Stimulated activated CD8-positive, alpha-beta memory T cell treated with anti-CD3 and anti-CD28 coated beads, Interleukin-2, amount 100 ng/mL, for 48 hours (primary cell): ENCODE measurements at places on chromosomes 12 and 14.

DNA sequence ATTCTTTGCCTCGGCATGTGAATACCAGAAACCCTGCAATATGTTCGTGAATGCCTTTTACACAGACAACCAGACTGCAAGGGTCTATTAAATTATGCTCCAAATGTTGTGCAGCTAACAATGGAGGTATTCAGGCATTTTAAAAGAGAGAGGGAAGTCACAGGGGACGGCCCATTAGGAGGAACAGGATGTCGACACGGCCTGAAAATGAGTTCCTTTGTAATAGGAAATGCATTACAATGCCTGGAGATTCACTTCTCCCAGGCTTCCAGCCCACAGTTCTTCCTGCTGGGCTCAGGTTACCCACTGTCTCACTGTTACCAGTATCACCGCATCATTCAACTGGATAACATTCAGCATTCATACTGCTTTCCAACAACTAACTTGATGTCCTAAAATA lies 2.5 kb downstream of the DUSP6 start:
- DNase-seq: no peak

DNA sequence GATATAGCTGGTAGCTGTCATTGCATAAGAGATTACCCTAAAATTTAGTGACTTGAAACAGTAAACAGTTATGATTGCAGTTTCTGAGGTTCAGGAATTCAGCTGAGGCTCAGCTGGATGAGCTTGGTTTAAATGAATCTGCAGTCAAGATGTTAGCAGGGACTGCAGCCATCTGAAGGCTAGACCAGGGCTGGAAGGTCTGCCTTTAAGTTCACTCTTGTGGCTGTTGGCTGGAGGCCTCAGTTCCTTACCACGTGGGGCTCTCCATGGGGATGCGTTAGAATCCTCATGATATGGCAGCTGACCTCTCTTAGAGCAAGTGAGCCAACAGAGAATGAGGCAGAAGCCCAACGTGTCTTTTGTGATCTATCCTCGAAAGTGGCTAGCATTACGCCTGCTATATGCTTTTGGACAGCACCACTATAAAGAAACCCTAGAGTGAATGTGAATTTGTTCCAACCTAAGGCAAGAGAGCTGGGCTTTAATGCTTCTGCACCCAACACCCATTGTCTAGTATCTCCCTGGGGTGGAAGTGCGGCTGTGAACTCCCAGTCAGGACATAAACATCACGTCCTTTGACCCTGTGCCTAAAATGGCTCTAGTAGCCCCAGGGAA lies 26.0 kb downstream of the HSPB8 start:
- DNase-seq: no peak

- no peak for DNase-seq
Observed at GRCh38 chr12:64099397-64099796, 122.7 kb downstream of the KICS2 start.

- DNase-seq: no peak
Observed at GRCh38 chr12:31205054-31205453, 120.9 kb downstream of the SINHCAF start.

DNA sequence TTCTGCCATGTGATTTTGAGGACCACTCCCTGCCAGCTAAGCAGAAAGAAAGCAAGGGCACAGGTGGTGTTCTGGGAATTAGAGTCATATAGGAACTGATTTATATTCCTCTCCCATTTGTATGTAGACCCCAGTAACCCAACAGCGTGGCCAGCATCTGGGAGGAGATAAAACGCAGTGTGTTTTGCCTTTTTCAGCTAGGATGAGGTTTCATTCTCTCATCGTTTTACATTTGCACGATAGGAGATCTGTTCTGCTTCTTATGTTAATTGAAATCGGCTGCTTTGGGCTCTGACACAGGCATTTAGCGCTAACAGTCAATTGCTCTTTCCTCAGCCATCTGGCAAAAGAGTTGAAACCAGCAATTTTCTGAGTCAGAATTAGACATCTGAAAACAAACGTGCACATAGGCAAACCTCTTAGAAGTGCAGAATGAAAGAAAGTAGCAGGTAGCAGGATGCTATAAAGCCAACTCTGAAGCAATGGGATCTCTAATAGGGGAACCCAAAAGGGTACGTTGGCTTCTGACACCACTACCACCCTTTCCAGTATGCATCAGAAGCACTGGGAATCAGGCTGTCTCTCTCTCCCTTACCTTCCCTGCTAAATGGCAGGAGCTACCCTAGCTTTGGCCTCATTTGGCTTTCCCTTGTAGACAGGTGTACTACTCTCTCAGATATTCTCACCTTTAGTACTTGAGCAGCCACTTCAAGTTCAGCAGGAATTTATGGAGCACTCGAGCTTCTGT lies 219.1 kb downstream of the PHLDA1 start:
- DNase-seq: no peak

DNA sequence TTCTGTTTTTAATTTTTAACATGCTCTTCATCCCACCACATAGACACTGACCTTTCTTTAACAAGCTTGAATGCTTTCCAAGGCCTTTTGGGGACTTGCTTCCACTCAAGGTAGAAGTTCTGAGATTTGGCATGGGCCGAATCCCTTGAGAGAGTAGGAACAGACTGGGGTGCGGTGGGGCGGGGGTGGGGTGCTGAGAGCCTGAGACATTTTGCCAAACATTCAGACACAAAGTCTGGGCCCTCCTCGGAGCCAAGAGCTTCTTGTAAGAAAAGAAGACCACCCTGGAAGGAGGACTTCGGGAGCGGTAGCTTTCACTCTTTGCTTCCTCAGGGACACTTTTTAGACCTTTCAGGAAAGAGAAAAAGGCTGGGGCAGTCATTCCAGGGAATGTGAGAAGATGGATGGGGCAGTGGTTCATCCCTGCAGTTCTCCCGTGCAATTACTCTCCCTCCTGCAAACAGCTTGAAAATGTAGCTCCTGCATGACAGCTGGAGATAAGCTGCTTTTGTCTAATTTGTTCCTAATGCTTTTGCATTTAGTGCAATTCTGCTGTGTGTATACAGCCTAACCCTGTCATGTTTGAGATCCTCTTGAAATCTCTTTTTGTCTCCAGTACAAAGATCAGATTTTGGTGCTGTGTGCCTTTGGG lies 16.3 kb upstream of the MYO1H start:
- DNase-seq: no peak

GRCh38 chr12:120971299-120972180 lies 6.8 kb upstream of the HNF1A start:
- DNase-seq: no peak

DNA sequence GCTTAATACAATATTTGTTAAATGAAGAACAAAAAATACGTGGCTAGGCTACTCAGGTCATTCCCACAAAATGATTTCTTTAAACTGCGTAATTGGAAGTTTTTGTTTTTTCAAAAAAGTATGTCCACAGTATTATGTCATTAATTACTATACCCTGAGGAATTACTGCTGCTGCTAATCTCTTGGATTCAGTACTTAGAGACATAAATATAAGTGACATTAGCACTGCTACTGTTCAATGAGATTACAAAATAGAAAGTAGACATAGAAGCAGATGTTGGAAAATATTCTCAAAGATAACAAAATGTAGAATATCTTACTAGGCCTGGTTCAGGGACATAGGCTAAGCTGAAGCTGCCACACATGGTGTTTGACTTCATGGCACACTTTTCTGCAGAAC lies 36.3 kb downstream of the HMGA2 start:
- no peak for DNase-seq

GRCh38 chr12:51442324-51442723 lies 17.7 kb downstream of the SLC4A8 start:
- no peak for DNase-seq

GRCh38 chr12:52643233-52644077 lies 8.6 kb downstream of the KRT2 start:
- no peak for DNase-seq

- DNase-seq: no peak
Observed at GRCh38 chr12:40551466-40551865, 140.8 kb upstream of the CNTN1 start.

DNA sequence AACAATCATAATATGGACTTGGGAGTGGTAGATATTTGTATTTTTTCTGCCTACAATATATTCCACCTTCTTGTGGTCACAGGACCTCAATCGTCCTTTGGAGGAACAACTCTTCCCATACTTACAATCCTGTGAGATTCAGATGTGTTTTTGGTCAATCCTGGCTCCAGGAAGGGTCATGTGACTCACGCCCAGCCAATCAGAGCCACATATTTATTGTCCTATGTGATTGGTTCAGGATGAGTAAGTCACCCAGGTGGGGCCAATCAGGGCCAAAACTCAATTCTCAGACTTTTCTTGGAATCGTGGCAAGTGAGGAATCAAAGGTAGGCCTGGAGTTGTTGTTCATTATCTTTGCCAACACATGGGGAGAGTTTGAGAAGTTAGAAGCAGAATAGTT lies 264.9 kb downstream of the SUDS3 start:
- DNase-seq: no peak

DNA sequence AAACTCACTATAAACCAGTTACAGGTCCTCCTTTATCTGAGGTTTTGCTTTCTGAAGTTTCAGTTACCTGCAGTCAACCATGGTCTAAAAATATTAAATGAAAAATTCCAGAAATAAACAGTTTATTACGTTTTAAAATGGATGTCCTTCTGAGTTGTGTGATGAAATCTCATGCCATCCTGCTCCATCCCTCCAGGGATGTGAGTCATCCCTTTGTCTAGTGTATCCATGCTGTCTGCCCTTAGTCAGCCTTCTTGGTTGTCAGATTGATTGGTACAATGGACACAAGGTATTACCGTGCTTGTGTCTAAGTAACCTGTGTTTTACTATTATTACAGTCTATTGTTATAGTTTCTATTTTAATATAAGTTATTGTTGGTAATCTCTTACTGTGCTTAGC lies 328.3 kb downstream of the APAF1 start:
- no peak for DNase-seq

- DNase-seq: no peak
Observed at GRCh38 chr14:35414365-35414764, 9.8 kb upstream of the NFKBIA start.

- no peak for DNase-seq
Observed at GRCh38 chr12:119463211-119463926, 128.8 kb downstream of the CCDC60 start.

DNA sequence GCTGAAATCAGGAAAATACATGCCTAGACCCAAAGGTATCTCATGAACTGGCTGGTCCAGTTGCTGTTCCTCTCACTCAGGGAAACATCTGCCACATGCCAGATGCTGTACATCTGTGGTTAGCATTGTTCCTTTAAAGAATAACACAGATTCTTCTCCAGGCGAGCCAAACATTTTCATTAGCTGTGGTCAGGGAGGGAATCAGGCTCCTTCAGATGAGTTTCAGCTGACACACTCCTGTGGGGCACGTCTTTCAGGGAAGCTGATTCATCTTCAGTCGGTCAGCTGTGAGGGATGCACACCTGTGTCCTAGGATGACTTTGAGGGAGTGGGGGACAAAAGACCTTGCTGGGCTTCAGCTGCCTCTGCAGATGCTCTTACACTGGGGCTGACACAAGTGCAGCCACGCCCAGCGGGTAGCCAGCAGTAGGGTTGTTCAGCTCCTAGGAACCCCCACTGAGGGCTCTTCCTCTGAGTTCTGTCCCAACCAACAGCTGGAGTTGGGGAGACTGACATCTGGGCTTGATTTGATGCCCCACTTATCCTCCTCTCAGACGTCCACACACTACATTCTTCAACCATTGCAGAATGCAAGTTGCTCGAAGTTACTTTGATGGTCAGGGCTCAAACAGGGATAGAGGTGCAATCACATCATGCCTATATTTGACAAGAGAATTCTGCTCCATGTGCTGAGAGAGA lies 155.0 kb downstream of the NUAK1 start:
- DNase-seq: no peak
